Hypothalamus (tissue), 51 donors: ENCODE measurements at places on chromosomes 12 and 14.

DNA sequence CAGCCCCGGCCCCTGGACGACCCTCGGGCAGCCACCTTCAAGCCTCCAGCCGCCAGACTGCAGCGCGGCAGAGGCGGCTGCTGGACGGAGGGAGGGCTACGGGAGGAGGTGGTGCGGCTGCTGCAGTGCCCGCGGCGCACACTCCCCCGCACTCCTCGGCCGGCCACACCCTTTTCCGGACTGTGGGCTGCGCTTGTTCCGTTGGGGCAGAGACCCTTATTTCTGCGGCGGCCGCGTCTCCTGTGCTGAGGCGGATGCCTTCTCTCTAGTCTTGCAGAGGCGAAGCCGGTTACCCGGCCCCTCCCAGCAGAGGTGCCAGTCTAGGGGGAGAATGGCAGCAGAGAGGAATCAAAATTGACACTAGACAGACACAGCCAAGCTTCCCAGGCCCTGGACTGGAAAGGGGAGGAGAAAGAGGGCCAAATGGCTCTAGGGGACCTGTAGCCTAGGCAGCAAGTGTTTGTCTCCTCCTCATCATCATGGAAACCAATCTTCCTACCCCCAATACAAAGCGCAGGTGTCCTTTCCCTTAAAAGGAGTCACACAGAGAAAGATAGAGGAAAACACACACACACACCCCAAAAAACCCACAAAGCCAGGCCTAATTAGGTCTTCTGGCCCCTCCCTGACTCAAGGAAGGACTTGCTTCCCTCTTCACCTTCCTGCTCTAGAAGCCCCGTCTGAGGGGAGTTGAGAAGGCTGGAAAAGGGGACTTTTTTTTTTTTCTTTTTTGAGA lies 1.3 kb downstream of the ESYT1 start:
- no peak for DNase-seq

DNA sequence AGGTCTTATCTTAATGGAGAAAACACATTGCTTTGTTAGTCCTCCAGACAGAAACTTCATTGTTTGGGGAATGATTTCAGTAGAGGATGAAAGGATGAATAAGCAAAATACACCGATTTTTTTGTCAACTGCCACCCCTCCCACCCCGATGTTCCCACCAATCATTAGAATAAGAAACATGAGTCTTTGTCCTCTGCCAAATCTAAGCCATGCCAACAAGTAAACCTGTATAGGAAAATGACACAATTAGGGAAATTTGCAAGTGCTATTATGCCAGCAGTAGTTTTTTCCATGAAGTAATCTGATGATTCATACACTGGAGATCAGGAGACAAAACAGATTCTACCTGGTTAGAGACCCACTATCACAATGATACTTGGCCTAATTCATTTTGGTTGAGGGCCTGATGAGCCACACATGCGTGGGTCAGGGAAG lies 35.9 kb downstream of the FLRT2 start:
- no peak for DNase-seq

DNA sequence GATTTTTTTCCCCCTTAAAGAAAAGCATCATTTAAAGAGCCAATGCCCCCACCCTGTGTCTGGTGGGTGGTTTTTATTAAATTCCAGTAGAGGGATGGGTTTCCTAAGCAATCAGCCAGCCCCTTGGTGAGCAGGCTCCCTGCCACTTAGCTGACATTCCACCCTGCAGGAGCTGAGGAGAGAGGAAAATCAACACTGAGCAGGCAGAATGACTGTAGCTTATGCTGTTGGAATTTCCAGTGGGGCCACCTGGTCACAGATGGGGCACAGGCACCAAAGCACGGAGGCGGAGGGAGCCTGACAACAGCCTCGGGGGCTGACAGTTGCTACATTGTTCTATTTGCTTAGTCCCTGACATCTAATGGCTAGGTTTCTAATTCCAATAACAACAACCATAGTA lies 127.7 kb downstream of the TMEM30B start:
- DNase-seq, result no peak

DNA sequence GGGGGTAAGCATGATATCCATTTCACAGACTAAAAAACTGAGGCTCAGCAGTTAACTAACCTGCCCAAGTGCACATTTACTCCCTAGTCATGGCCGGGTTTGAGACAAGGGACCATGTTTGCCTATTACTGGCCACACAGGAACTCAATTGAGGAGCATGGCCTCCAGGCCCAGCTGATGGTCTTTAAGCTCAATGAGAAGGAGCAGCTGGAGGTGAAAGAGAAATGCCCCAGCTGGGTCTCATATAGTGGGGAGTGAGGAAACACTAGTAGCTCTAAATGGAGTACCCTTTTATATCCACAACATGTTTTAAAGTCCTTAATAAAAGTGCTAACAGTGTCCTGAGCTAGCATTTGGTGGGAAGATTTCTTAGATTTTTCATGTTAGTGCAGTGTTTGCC lies 1.6 kb downstream of the TDP1 start:
- DNase-seq, result no peak

GRCh38 chr12:3168223-3169221 lies 91.3 kb downstream of the TSPAN9 start:
- DNase-seq, result no peak

- DNase-seq, result no peak
Observed at GRCh38 chr12:116060764-116061163, 216.7 kb downstream of the MED13L start.

- no peak for DNase-seq
Observed at GRCh38 chr14:104680056-104680805, 9.2 kb upstream of the INF2 start.

GRCh38 chr12:92030618-92031017 lies 115.0 kb downstream of the BTG1 start:
- DNase-seq, result no peak

GRCh38 chr12:65881348-65881961 lies 57.2 kb downstream of the HMGA2 start:
- peak; percentile 8 for DNase-seq

- DNase-seq, result peak; percentile 79
Observed at GRCh38 chr14:105527826-105528585, 1.6 kb downstream of the TMEM121 start.

DNA sequence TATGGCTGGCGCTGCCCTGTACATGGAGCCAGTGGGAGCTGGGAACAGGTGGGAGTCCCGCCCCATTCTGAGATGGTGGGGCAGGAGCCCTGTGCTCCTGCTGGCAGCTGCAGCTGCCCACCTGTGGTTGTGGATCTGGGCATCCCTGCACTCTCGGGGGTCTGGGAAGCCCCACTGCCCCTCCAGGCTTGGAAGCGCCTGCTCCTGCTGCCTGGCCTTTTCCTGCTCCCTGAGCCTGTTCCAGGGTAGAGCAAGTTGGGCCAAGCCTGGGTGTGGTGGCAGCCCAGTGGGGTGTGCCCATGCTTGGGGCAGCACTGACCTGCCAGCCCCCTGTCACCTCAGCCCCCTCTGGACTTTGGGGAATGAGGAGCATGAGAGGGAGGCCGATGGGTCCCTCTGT lies 104.0 kb downstream of the MNAT1 start:
- no peak for DNase-seq

GRCh38 chr12:11768233-11768965 lies 118.9 kb downstream of the ETV6 start:
- DNase-seq, result no peak

- DNase-seq, result no peak
Observed at GRCh38 chr14:36905272-36905888, 243.7 kb downstream of the PAX9 start.

DNA sequence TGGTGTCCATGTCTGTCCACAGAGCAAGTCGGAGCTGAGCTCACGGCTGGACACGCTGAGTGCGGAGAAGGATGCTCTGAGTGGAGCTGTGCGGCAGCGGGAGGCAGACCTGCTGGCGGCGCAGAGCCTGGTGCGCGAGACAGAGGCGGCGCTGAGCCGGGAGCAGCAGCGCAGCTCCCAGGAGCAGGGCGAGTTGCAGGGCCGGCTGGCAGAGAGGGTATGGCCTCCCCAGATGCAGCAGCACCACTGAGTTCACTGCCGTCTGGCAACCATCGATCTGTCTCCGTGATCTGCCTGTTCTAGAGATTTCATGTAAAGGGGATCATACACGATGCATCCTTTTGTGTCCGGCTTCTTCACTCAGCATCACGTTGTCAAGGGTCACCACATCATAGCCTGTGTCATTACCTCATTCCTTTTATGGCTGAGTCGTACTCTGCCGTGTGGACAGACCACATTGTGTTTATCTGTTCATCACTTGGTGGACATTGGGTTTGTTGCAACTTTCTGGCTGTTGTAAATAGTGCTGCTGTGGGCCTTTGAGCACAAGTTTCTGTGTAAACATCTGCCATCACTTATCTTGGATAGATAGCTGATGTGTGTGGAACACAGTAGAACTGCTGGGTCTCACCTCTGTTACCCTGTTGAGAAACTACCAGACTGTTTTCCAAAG lies 21.9 kb downstream of the HIP1R start:
- no peak for DNase-seq

- no peak for DNase-seq
Observed at GRCh38 chr14:26598672-26599131, 869 bp upstream of the NOVA1 start.

DNA sequence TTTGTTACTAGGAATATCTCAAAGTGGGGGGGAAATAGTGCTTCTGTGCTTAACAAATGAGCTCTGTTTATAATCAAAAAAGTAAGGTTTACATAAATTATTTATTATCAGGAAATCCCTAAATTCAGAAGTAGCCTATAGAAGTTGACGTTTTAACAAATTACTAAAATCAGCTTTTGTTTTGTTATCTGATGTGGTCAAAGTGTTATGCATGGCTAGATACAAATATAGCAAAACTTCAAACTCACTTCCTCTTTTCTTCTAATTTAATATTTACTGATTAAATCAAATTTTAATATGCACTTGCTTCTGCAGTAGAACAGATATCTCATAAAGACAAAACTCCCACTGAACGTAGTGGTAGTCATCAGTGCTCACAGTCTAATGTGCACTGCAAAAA lies 47.5 kb downstream of the GARIN6 start:
- DNase-seq, result no peak

GRCh38 chr12:56358836-56359532 lies 923 bp downstream of the STAT2 start:
- no peak for DNase-seq

- DNase-seq, result no peak
Observed at GRCh38 chr12:3325736-3326135, 165.3 kb upstream of the PRMT8 start.

GRCh38 chr12:132066345-132066685 lies 77.8 kb downstream of the DDX51 start:
- DNase-seq, result no peak

- DNase-seq, result no peak
Observed at GRCh38 chr12:68638171-68638570, 27.5 kb downstream of the RAP1B start.

DNA sequence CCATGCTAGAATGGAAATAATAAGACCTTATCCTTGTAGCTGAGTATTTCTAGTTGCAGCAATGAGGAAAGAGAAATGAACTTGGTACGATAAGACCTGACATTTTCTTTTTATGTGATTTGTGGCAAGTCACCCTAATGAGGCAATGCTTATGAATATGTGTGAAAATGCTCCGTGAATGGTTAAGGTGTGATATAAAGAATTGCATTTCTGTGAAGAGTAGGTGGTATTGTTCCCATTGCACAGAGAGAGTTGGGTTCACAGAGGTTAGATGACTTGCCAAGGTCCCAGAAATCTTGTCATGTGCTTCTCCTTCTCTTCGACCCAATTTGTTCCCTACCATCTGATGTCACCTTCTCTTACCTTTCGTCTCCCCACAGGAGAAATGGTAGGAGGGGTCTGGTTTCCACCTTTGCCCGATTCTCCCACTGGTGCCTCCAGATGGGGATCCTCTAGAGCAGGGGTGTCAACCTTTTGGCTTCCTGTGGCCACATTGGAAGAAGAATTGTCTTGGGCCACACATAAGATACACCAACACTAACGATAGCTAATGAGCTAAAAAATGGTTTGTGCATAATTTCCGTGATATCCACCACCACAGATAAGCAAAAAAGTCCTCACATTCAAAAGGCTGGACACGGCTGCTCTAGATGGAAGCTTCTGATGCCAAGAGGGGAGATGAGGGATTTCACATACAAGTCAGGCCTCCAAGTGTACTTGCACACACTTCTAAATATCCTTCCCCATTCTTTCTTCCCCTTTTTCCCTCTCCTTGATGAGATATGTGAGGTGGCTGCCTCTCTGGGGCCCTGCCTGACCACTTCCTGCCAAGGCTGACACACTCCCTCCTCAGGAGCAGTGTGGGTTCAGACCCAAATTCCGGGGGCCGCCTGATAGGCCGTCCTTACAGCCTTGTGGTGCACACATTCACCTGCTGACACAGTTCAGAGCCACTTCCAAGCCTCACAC lies 96.1 kb downstream of the PLXNC1 start:
- DNase-seq, result no peak

DNA sequence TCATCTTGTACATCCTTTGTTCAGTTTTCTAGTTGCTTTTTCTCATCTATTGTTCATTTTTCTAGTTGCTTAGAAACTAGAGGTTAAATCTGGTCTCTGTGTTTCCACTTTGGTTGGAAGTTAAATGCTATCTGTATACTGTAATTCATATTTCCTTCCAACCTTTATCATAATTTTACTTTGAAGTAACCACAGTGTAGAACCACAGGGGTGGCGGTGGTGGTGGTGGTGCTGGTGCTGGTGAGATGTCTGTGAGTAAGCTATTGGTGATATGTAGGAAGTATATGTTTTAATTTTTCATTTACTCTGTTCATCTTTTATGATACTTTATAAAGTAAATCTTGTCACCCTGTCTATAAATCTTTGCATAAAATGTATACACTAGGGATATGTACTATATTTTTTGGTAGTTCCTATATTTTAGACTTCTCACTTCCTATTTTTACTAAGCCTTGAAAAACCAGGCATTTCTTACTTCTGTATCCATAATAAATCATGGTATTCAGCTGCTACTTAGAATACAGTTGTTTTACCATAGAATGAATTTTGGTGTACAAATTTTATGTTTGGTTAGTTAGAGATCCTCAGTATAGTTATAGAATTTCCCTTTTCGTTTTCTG lies 31.9 kb downstream of the CCDC91 start:
- no peak for DNase-seq

DNA sequence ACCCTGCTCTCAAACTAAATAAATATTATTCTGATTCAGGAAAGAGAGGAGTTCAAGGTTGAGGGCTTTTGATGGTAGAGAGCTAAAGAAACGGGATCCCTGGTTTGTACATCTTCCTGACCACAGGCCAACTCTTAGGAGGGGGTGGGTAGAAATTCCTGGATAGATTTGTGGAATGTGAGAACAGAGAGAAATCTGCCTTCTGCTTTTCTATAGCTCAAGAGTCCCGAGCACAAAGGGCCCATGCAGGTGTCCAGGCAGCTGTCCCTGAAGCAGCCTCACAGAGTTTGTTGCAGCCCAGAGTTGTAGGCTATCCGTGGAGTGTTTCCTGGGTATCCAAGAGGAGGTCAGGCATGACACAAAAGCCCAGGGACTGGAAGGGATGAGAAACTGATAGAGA lies 198.6 kb downstream of the BCAT1 start:
- no peak for DNase-seq

- DNase-seq, result no peak
Observed at GRCh38 chr12:27177706-27178105, 66.4 kb upstream of the STK38L start.

GRCh38 chr12:46494424-46494823 lies 121.9 kb upstream of the SLC38A2 start:
- no peak for DNase-seq

DNA sequence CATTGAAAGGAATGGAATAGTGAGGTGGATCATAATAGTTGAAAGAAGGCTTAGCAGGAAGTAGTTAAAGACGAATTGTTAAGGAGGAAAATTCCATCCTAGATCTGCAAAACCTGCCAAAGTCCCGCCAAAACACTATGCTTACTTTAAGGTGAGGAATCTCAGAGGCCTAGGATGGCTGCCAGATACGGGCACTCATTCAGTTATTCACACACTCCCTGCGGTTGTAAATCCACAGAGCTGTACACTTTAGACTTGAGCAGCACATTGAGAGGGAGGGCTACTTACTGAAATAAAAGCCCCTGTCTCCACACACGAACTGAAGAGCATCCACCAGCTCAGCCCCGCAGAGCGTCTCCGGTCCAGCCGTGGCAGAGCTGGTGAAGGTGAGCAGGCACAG lies 5.0 kb downstream of the IGF1 start:
- no peak for DNase-seq
